ENCODE measurements at places on chromosomes 12 and 14. TPM values are rescaled to one million over a fixed set of nuclear protein-coding genes. Genes with fewer than 3 reads are reported as not detected.

The TMEM229B gene
- total RNA-seq = 0.71 TPM

The KRT6A gene
- total RNA-seq = not detected

- H3K4me1 ChIP-seq = no peaks in the 10 kb centered on the region
- no peak overlapping the region for H3K4me3 ChIP-seq
- no peaks in the 10 kb centered on the region for H3K36me3 ChIP-seq
- H3K27me3 ChIP-seq = 0 out of 2 replicates have a peak, but pooled peaks cover 4% of the 10 kb centered on the region
- no peak for DNase-seq
Observed at GRCh38 chr12:33205981-33206380, 233.6 kb downstream of the SYT10 start.

The CEBPE gene
- total RNA-seq = not detected

The PHC1 gene
- 23.4 TPM for total RNA-seq

DNA sequence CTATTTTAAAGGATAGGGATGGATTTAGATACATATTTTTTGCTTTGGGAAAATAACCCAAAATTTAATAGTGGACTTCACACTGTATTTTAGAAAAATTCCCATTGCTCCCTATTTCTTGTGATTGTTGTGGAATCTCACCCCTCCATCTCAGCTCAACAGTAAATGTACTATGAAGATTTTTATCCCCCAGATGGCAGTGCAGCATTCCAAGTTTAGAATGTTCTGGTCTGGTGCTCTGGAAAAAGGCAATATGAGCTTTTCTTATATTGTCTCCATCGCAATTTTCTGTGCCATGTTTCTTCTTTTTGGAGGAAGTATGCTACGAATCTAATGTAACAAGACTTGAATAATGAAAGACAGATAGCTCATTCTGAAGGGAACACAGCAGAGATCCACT lies 471.7 kb upstream of the SYT1 start:
- no peaks in the 10 kb centered on the region for H3K36me3 ChIP-seq
- H3K4me1 ChIP-seq = no peaks in the 10 kb centered on the region
- H3K27ac ChIP-seq = no peak overlapping the region
- no peaks in the 10 kb centered on the region for H3K27me3 ChIP-seq
- no peak overlapping the region for H3K4me3 ChIP-seq
- DNase-seq = peak; percentile 13

DNA sequence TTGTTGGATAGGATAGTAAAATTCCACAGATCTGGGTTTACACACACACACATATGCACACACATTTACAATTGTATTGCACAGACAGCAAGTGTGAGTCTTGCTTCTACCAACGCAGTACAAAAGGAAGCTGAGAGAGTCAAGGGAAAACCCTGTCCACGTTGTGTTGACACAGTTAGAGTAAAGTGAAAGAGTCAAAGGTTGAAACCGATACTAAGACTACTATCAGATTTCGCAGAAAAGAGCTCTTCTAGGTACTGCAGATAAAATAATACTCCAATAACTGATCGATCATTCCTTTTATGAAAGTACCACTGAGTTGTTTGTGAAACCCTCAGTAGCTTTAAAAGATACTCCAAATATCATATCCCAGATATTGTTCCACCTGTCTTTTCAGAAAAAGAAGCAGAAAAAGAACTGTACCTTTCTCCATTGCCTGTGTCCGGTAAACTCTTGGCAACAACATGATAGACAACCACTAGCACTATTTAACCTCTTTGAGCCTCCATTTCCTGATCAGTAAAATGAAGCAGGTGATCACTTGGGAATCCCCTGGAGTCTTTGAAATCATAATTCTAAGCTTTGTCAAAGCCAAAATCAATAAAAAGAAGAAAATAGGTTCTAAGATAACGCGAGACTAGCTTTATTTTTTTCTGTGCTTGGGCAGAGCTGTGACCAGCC lies 224.6 kb upstream of the FOXN3 start:
- no peak for DNase-seq
- no peak overlapping the region for H3K4me3 ChIP-seq
- no peaks in the 10 kb centered on the region for H3K27me3 ChIP-seq
- no peak overlapping the region for H3K27ac ChIP-seq
- H3K36me3 ChIP-seq = no peaks in the 10 kb centered on the region
- 0 out of 2 replicates have a peak, but pooled peaks cover 4% of the 10 kb centered on the region for H3K4me1 ChIP-seq

The SMOC1 gene
- total RNA-seq = not detected

GRCh38 chr14:72049462-72049861 lies 117.2 kb downstream of the RGS6 start:
- H3K27me3 ChIP-seq = no peaks in the 10 kb centered on the region
- no peaks in the 10 kb centered on the region for H3K4me1 ChIP-seq
- H3K4me3 ChIP-seq = no peak overlapping the region
- no peak overlapping the region for H3K27ac ChIP-seq
- DNase-seq = no peak
- H3K36me3 ChIP-seq = no peaks in the 10 kb centered on the region

- no peaks in the 10 kb centered on the region for H3K27me3 ChIP-seq
- peak; percentile 14 for DNase-seq
- peaks cover 20% of the 10 kb centered on the region for H3K4me1 ChIP-seq
- H3K36me3 ChIP-seq = no peaks in the 10 kb centered on the region
Observed at GRCh38 chr14:91228112-91229004, 16.1 kb downstream of the GPR68 start.

DNA sequence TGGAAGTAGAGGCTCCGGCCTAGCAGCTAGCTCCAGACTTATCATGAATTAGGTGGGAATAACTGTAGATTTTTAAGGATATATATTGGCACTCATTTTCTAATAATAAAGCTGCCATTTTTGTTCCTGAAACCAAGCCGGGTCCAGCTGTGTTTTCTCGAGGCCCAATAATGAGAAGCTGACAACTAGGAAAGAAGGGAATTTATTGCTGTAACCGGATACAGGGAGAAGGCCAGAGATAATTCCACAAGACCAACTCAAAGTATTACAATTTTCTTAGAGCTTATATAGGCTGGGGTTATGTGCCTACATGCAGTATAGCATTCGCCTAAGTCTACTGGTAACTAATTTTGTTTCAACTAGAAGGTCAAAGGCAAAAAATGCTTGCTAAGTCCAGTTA lies 122.3 kb upstream of the FBXO33 start:
- no peaks in the 10 kb centered on the region for H3K4me1 ChIP-seq
- H3K36me3 ChIP-seq = no peaks in the 10 kb centered on the region
- DNase-seq = no peak
- no peak overlapping the region for H3K27ac ChIP-seq

GRCh38 chr14:37869633-37870032 lies 274.2 kb downstream of the TTC6 start:
- H3K27me3 ChIP-seq = no peaks in the 10 kb centered on the region
- H3K4me3 ChIP-seq = no peak overlapping the region
- no peak overlapping the region for H3K27ac ChIP-seq
- no peaks in the 10 kb centered on the region for H3K36me3 ChIP-seq
- no peaks in the 10 kb centered on the region for H3K4me1 ChIP-seq

The STYK1 gene
- total RNA-seq = 5.9 TPM

GRCh38 chr12:105402366-105402765 lies 71.9 kb downstream of the C12orf75 start:
- no peak overlapping the region for H3K27ac ChIP-seq
- peaks cover 7% of the 10 kb centered on the region for H3K36me3 ChIP-seq
- peaks cover 3% of the 10 kb centered on the region for H3K4me1 ChIP-seq

GRCh38 chr12:131457331-131458047 lies 253.4 kb upstream of the SFSWAP start:
- DNase-seq = no peak
- H3K27ac ChIP-seq = no peak overlapping the region
- no peaks in the 10 kb centered on the region for H3K4me1 ChIP-seq
- H3K4me3 ChIP-seq = no peak overlapping the region

Measured in SJSA1 (cell line).